CD4-positive, alpha-beta T cell (primary cell): ENCODE measurements at places on chromosomes 5 and 9.

DNA sequence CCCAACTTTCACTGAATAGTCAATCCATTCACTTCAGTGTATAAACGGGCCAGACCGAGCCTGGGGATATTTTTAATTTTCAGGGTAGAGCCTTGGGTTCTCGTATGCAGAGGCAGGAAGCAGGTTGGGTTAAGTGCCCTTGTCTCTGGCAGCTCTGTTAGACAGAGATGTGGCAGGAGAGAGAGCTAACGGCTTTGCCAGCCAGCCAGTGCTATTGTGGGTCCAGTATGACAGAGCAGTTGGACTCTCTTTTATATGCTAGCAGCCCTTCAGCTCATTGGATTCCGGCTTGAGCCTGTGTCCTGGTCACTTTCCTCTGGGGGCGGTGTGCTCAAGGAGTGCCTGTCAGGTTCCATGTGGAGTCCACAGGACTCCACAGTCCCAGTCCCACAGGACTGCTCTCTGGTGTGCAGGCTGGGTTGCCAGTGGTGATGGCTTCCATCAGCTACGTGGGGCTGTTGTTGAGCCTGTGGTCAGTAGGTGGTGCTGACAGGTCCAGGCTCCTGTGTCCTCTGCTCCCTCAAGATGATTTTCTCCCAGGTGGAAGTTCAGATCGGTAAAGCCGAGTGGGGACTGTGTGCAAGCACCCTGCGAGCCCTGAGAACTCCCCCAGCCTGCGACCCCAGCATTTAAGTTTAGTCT lies 14.3 kb downstream of the CLTA start:
- peaks cover 27% of the 10 kb centered on the region for H3K4me1 ChIP-seq
- no peak for DNase-seq
- peaks cover 95% of the 10 kb centered on the region for H3K36me3 ChIP-seq
- no peaks in the 10 kb centered on the region for H3K27me3 ChIP-seq
- H3K27ac ChIP-seq: no peak overlapping the region
- no peak overlapping the region for H3K4me3 ChIP-seq

- H3K4me1 ChIP-seq: peaks cover 49% of the 10 kb centered on the region
- no peak within 1 kb of the TSS for H3K27ac ChIP-seq
- no peaks in the 10 kb centered on the region for H3K36me3 ChIP-seq
- H3K4me3 ChIP-seq: peak within 1 kb of the TSS; percentile 87
- DNase-seq: peak; percentile 13
Observed at GRCh38 chr9:124257844-124258606, at the start of gene NEK6. Gene NEK6, plus strand, starts transcription at chr9:124257949. Its CDS starts 44,016 bp downstream, at chr9:124301965.

GRCh38 chr9:76895186-76895585 lies 10.7 kb downstream of the PRUNE2 start:
- H3K4me3 ChIP-seq: no peak overlapping the region
- no peaks in the 10 kb centered on the region for H3K36me3 ChIP-seq
- H3K4me1 ChIP-seq: no peaks in the 10 kb centered on the region
- H3K27me3 ChIP-seq: no peaks in the 10 kb centered on the region

DNA sequence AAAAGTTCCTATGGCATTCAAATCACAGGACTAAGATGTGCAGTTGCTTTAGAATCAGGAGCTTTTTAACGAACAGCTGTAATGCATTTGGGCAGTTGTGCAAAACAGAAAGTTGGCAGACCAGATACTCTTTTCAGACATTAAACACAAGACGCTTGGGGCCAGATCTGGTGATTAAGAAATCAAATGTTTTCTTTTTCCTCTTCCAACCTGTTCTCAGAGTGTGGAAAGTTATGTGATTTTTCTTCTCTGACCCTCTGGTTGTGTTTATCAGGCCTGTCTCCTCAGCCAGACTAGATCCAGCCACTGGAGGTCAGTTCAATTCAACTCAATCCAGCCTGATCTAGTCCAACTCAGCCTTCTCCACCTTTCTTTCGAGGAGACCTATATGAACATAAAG lies 298.5 kb upstream of the PCSK5 start:
- no peaks in the 10 kb centered on the region for H3K4me1 ChIP-seq
- H3K4me3 ChIP-seq: no peak overlapping the region
- DNase-seq: no peak
- no peaks in the 10 kb centered on the region for H3K27me3 ChIP-seq

GRCh38 chr5:149837680-149838269 lies 106.8 kb downstream of the PDE6A start:
- DNase-seq: no peak
- no peak overlapping the region for H3K4me3 ChIP-seq
- H3K36me3 ChIP-seq: no peaks in the 10 kb centered on the region
- H3K4me1 ChIP-seq: no peaks in the 10 kb centered on the region
- H3K27ac ChIP-seq: no peak overlapping the region
